ENCODE measurements at places on chromosomes 13 and 19.

GRCh38 chr13:44402899-44403445 lies 29.3 kb downstream of the SERP2 start:
- no peak for DNase-seq

DNA sequence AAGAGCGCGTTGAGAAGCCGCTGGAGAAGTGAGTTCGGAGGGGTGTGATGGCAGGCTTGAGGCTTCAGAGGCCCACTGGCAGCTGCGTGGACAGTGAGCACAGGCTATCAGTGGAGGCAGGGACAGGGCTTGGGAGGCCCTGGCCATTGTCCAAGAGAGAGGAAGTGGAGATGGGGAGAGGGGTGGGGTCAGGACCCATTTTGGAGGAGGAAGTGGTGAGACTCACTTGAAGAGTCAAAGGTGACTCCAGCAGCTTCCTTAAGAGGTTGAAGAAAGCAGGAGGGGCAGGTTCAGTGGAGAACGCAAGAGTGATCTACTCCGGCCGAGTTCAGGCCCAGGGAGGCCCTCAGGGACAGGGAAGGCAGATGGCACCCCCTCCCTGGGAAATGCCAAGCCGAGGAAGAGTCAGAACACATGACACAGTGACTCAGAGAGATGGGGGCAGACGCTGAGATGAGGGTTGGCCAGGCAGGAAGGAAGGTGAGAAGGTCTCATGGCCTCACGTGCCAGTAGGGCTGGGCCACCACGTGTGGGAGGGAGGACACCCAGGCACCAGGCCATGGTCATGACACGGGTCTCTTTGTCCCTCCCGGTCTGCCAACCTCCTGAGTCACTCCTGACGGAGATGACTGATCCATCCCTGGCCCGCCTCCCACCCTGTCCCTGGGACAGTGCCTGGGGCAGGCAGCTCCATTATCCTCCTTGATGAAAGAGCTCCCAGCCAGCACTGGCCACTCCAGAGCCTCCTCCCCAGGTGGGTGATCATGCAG lies 10.1 kb upstream of the CD22 start:
- peak; percentile 13 for DNase-seq

DNA sequence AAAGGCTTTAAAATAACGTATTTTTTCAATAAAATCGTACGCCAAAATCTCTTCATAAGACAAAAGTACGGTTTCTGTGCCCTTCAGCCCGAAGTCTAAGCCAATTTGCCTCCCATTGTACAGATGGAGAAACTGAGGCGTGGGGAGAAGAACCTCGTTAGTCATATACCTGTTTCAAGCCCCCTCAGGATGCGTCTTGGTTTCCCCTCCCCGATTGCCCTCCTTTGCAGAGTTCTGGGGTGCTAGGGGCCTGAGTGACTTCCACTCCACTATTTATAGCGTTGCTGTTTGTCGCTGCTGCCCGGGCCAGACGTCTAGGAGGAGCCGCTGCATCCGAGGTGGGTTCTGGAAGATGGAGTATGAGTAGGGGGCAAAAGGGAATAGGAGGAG lies 2.3 kb upstream of the LTBP4 start:
- no peak for DNase-seq

- DNase-seq, result no peak
Measured at GRCh38 chr13:77548594-77548993, 13.1 kb downstream of the SCEL start.

DNA sequence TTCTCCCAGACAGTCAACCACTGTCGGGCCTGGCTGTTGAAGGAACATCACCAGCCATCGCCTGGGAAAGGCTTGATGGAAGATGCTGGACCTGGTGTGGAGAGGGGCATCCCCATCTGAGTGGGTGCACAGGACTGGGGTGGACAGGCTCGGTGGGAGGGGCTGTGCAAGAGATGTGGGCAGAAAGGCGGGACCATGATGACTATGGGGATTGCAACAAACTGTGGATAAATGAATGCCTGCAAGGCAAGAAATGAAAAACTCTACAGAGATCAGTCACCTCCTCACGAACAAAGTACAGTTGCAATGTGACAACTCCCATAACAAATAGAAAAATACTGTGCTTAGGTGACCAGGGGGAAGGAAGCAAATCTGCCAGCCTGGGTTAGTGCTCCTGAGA lies 171.9 kb upstream of the GPR12 start:
- DNase-seq, result no peak

GRCh38 chr19:3057275-3057714 lies 5.0 kb downstream of the TLE5 start:
- DNase-seq, result no peak

DNA sequence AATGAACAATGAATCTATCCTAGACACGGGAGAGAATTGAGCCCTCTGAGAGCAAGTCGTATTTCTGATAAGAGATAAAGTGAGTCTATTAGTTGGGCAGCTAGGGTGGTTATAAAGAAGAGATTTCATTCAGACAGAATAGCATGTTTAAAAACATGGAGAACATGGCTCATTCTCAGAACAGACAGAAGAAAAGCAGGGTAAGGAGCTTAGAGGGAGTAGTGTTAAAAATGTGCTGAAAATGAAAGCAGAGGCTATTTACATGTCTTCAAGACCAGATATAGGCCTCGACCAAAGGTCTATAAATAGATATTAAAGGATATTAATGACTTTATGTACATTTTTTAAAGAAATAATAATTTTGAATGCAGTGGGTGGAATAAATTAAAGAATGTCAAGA lies 149.5 kb downstream of the SLITRK1 start:
- no peak for DNase-seq

DNA sequence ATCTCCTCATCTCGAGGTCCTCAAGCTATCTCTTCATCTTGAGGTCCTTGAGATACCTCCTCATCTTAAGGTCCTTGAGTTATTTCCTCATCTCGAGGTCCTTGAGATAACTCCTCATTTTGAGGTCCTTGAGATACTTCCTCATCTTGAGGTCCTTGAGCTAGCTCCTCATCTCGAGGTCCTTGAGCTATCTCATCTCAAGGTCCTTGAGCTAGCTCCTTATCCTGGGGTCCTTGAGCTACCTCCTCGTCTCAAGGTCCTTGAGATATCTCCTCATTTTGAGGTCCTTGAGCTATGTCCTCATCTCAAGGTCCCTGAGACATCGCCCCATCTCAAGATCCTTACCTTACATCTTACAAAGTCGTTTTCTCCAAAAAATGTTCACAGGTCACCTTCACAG lies 18.7 kb downstream of the VAV1 start:
- DNase-seq, result no peak

- no peak for DNase-seq
Measured at GRCh38 chr13:111411151-111411858, 90.9 kb downstream of the TEX29 start.

DNA sequence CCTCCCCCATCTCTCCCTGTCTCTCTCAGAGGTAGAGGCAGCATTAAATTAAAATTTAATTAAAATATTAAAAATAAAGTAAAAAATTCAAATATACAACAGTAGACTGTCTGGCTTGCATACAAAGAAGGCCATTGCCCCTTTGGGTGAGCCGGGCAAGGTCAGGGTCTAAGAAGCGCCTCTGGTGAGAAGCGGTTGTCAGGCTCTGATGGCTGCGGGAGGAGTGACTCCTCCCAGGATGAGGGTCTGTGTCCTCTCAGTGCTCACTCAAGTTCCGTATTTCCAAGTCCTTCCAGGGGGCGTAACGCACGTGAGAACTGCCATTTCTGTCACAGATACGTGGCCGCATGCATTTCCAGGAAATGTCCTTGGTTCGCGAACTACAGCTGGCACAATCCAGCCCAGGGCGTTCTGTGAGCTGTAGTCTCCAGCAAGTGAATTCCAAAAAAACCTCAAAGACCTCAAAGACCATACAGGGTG lies 737 bp upstream of the ZNF181 start:
- peak; percentile 31 for DNase-seq
